ENCODE measurements at places on chromosomes 2 and 18.

DNA sequence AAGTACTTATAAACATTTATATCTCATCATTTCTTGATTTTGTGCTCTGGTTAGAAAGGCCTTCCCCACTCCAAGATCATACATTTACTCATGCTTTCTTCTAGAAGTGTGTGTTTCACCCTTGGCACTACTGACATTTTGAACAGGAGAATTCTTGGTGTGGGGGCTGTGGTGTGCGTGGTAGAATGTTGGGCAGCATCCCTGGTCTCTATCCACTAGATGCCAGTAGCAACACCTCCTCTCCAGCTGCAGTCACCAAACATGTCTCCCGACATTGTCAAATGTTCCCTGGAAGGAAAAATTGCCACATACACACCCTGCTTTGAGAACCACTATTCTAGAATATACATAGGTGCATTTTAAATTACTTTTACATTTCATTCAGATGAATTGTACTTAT, 8.7 kb upstream of the TGIF1 start:
- peak; percentile 65 for DNase-seq

DNA sequence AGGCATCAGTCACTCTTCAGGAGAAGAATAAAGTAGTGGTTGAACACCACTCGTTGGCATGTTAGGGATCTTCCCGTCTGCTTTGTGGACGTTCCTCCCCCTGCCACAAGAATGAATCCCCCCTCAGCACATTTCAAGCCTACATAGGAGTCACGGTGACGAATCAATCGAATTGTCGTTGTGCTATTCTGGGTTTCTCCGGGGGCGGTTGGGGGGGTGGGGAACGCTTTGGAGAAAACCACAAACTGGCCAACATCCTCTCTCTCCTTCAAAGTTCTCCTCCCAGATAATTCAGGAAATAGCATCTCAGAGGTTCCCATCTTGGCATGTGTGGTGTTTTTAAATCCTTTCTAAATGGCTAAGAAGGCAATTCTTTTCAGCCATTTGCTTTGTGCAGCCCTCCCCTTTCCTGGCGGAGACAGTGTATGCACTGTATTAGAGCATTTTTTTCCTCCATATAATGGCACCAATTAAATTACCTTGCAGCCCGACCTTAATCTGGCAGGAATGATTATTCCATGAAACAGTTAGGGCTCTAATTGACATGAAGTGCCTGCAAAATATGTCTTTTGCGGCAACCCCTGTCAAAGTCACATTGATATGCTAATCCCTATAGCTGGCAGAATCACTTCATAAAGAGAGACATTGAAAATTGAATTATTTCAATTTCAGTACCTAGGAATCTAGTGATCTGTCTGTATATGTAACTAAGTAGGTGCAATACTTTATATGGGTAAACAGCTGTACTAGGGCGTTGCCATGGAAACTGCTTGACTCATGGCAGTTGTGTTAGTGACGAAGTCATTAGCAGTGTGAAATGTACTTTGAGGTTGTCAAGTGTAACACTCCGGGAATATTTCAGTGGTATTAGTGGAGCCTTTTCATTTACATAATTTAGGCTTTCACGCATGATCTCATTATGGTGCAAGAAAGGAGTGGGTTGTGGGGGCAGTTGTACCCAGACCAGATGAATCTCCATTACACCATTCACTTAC, 323.4 kb upstream of the SLC14A2 start:
- DNase-seq: peak; percentile 5

GRCh38 chr2:13056259-13056843, 339.6 kb downstream of the TRIB2 start:
- DNase-seq: peak; percentile 50

DNA sequence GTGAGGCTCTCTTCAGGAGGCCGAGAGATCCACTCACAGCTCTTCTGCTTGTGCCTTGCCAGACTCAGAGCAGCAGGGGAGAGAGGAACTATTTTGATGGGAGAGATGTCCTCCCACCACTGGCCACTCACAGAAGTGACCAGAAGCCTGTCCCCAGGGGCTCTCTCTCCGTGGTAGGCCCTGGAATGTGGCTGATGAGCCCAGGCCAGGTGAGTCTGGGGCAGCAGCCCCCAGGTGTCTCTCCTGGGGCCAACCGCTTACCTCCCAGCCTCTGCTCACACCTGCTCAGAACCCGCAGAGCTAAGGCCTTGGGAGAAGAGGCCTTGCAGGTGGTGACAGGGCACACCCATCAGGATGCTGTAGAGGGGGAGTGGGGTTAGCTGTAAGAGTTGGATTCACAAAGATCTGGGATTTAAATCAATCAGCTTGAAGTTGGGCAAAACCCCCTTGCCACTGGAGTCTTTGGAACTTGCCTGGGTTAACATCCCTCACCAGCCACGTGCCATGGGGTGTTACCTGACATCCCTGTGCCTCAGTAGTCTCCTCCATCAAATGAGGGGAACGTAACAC, 29.1 kb upstream of the ASB18 start:
- no peak for DNase-seq

DNA sequence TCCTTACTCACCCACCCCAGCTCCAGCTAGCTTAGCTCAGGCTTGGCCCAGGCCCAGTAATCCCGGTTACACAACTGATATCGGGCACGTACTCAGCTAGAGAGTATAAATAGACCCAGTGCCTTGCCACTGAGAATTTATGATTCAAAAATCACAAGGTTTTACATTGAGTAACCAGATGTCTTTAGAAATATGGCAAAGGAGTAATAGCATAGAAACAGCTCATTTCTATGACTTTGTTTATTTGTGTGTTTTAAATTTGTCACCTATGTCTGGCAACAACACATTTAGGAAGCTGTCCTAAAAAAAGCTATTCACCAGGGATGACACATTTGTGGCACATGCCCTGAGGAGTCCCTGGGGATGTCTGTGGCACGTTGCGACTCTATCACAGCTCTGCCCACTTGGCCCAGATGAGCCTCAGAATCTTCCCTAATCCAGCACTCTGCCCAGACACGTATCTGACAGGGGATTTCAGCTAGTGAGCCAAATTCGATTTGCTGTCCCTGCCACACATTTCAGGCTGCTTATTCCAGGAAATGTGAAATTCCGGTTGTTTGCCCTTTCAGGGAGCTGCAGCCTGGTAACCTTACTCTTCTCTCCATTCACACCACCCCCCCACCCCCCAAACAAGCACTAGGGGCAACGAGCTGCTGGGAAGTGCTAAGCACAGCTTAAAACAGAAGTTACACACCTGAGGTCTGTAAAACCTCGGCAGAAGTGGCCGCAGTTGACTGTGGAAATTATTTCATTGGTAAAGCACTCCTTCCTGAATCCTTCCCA, 85.4 kb upstream of the ZCCHC2 start:
- DNase-seq: peak; percentile 83

DNA sequence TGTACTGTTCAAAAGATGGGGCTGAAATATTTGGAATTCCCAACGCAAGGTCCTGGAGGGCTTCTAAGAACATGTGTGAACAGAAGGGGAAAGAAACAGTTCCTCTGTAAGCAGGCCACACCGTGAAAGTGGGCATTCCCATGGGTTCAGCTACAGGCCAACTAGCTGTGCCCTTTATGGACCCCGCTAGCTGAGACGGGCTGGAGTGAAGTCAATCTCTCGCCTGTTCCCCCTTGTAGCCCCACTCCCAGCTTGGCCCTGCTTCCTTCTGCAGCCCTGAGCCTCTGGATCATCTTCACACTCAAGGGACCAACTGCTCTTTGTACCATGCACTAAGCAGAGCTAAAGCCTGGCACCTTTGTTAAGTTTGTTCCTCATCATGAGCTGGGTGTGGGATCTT, 55.4 kb downstream of the POLR1A start:
- no peak for DNase-seq

- no peak for DNase-seq
Observed at GRCh38 chr2:47194410-47194809, 39.3 kb upstream of the STPG4 start.

DNA sequence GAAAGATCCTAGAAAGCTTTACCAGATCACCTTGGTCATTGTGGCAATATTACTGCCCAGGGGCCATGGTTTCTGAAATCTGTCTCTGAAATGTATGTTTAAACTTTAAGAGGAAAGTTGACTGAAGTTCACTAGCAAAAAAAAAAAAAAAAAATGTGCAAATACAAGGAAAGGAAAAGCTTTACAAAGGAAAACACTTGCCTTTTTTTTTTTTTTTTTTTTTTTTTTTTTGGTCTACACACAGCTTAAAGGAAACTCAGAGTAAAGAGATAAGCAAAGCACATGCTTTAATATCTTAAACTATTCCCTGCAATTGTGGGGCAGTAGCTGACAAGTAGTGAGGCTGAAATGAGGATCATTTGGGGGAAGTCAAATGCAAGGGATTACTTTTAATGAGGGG, 174.2 kb upstream of the EPAS1 start:
- no peak for DNase-seq

- peak; percentile 75 for DNase-seq
Observed at GRCh38 chr2:172442072-172442895, 14.9 kb downstream of the ITGA6 start.

DNA sequence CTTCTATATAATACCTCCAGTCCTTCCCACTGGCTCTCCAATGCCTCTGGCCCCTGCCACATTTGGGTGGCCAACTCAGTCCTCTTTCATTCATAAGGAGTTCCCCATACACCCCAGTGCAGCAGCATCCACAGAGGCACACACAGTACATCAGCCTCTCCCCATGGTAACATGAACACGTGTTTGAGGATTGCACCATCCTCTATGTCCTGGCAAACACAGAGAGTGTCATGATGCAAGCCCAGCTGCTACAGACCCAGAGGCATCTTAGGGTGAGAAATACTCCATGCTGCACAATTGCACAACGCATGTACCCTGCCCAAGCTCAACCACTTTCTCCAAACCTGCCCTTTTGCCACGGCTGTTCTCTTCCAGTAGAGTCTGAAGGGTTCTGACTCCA, 11.5 kb downstream of the IGFBP5 start:
- peak; percentile 99 for DNase-seq

All from choroid plexus epithelial cell (primary cell).